ENCODE measurements at places on chromosomes 4 and X.

DNA sequence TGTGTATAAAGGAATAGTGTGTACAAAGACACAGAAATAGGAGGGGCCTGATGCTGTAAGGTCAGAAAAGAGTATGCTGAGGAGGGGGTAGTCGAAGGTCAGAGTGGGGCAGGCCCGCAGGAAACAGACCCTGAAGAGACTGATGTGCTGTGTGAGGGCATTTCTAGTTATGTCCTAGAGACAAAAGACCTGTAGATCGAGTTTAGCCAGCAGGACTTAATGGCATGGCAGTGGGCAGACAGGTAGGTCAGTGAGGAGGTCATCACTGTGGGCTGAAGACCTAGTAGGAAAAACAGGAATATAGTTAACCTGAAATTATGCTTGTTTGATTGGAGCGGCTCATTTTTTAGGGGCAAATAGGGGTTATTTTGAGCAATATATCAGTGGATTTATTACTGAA is 57.1 kb downstream of the KIAA0232 start:
- DNase-seq: no peak

DNA sequence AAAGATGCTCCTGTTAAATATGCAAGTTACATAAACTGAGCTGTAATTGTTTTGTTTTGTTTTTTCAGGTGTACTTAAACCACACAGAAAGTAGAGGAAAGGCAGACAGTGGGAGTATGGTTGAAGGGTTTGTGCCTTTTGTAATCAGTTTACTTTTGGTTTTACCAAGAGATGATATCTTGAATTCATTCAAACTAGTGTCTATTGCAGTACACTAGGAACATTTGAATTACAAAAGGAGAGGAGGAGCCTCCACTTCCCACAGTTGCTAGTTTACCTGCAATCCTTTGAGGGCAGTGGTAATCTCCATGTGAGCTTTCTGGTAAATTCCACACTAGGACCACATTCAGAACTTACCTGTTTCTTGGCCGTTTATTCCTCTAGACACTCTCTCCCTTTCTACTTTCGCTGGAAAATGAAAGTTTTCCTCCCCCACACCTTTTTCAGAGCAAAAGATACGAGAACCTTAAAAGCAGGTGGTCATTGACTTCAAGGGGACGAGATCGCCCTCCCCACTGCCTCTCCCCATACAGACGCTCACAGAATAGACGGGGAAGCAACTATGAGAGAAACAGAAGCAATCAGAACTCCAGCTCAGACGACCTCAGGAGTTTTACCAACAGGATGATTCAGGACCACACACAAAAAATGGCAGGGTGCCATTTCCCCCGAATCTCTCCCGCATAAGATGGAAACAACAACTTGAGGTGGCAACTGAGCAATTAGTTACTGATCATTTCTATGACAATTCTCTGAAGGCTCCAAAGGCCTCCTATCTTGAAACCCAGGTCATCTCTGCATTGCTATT is 3.3 kb downstream of the RBM47 start:
- DNase-seq: peak; percentile 32

GRCh38 chr4:150784939-150785338 is 203.0 kb downstream of the MAB21L2 start:
- DNase-seq: no peak

GRCh38 chr4:108466936-108467902 is 153.2 kb upstream of the RPL34 start:
- peak; percentile 84 for DNase-seq

DNA sequence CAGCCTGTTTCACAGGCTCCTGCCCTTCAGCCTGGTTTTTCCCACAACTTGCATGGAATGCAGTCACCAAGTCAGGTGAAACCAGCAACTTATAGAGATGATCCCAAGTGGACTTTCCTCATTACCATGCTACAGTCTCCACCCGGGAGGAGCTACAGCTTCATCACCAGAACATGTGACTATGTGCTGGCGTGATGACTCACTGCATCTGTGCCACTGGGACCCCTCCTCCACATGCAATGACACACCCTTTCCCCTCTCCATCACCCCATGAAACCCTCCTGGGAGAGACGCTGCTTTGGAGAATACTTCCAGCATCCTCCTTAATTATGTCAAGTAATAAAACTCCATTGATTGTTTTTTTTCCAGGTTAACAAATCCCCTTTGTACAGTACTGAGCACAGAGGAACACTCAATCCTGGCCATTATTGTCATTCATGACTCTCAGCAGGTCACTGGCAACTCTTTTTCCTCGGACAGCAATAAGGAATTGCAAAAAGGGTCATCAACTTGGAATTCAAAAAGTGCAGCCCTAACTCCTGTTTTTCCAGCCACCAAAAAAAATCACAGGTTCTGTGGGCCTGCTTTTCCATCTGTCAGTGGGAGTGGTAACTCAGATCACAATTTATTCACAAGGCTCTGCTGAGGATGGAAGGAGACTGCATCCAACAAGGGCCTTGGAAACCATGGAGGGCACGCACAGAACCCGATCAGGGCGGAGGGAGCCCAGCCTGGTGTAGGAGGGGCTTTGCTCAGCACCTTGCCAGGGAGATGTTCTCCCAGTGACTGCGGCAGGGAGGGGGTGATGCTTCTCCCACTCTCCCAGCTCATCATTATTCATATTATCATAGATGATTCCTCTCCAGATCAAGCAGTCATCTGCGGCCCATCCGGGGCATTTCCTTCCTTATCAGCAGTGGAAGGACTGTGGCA is 17.4 kb downstream of the QDPR start:
- peak; percentile 83 for DNase-seq

DNA sequence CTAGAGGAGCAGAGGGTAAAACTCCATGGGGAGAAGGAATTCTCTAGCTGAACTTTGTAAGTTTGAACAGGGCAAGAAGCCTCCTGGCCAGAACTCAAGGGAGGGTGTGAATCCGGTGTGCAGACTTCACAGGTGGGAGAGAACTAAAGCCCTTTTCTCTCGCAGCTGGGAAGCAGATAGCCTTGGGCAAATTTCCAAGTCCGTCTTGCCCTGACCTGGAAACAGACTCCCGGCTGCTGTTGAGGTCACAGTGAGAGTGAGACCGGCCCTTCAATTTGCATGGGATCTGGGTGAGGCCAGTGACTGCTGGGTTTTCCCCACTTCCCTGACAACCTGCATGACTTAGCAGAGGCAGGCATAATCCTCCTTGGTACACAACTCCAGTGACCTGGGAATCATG is 94.5 kb upstream of the ZNF827 start:
- no peak for DNase-seq

DNA sequence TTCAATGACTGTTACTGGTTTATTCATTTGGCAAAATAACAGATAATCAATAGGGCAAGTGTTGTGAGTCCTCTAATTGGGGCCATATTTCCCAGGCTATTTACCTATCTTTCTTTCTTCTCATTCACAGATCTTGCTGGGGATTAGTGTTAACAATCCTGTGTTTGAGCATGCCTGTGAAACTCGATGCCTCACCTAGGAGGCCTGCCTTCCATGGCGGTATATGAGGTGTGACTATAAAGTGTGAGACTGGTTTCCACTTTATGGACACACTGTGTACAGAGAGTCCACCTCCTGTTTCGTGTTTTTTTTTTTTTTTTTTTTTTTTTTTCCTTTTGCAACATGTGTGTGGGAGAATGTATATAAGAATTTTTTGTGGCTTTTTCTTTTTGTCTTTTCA is 199.3 kb downstream of the BMPR1B start:
- DNase-seq: no peak

DNA sequence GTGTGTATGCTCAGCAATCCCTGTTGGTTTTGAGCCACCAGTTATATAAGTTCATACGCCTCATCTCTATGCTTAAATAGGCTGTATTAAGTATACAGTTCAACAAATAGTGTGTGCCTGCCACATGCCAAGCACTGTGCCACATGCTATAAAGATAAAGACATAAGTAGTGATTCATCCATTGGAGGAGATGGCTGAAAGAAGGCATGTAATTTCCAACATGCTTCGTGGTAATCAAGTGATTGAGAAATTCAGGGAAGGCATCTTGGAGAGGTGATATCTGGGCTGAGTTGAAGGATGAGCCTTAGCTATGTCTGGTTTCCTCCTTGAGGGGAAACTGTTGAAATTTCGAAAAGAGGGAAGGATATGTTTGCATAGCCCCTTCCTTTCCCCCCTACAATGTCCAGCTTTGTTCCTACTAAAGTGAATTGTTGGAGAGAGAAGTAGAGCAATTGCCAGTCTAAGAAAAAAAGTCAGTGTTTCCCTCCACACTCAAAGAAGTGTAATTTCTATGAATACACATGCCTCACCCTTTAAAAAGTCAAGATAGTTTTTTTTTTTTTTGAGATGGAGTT is 96.5 kb downstream of the ARHGAP10 start:
- DNase-seq: peak; percentile 73

DNA sequence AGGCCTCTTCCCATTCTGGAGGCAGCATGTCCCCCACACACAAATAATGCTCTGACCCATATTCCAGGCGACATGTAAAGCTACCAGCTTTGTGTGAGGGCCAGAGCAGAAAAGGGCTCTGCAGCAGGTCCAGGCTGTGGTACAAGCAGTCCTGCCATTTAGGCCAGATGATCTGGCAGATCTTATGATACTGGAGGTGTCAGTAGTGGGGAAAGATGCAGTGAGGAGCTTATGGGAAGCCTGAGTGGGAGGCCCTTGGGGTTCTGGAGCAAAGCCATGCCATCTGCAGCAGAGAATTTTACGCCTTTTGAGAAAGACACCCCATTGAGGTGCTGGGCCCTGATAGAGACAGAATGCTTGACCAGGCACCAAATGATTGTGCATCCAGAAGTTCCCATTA is 7.7 kb downstream of the SYN1 start:
- DNase-seq: no peak

DNA sequence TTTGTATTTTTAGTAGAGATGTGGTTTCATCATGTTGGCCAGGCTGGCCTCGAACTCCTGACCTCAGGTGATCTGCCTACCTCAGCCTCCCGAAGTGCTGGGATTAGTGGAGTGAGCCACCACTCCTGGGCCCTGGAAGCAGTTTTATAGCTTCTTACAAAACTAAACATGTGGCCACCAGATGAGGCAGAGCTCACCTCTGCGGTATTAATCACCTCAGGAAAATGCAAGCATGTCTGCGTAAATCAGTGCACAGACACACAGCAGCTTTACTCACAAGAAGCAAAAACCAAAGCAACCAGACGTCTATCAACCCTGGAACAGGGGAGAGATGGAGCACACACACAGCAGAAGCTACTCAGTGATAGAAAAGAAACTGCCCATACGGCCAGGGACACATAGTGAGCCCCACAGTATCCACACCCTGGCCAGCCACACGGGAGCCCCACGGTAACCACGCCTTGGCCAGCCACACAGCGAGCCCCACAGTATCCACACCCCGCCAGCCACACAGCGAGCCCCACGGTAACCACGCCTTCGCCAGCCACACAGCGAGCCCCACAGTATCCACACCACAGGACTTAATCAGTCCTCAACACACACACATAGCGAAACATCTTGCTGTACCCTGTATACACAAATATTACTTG is 30.2 kb downstream of the PPP2R3B start:
- DNase-seq: peak; percentile 53

DNA sequence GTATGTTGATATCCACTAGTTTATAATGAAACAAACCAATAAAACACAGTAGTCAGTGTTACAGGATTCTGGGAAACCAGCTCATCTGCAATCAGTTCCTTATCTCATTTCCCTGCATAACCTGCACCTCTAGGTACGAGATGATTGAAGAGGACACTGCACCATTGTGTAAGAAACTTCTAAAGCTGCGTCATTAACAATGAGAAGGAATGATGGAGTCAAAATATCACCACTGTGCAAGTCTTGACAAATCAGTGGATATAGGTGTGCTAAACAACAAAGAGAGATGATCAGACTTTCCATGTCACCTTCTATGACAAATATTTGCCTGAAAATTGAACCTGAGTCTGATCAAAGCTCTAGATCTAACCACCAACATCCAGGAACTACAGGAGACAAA is 40.7 kb upstream of the DHX15 start:
- no peak for DNase-seq

- DNase-seq: no peak
These were observed 82.7 kb downstream of the CCSER1 start for GRCh38 chr4:90209922-90210321.

GRCh38 chrX:132622130-132622529 is 133.3 kb upstream of the MBNL3 start:
- peak; percentile 72 for DNase-seq

DNA sequence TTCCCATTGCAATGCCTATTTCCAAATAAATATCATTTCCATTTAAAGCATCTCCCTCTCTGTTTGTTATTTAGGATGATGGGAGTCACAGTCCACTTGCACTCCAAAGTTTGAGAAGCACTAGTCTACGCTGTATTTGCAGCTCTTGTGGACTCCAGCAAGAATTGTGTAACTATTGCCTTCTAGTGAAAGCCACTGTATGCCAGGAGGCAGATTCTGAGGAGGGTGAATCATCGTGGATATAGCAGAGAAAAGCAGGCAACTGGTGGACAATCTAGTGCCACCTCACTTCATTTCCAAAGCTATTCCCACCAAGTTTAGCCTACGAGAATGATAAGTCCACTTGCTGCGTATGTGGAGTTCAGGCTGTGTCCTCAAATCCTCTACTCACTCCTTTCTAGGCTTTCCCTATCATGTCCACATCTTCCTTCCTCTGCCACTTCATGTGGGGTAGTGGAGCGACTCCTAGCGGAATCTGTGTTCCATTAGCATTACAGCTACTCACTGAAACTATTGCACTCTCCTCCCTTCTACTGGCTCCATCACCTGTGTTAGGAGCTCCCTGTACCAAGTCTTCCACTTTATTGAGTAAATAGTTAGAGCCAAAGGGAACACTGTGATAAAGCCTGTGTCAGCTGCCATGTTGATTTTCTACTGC is 501.8 kb upstream of the GALNT7 start:
- peak; percentile 24 for DNase-seq

DNA sequence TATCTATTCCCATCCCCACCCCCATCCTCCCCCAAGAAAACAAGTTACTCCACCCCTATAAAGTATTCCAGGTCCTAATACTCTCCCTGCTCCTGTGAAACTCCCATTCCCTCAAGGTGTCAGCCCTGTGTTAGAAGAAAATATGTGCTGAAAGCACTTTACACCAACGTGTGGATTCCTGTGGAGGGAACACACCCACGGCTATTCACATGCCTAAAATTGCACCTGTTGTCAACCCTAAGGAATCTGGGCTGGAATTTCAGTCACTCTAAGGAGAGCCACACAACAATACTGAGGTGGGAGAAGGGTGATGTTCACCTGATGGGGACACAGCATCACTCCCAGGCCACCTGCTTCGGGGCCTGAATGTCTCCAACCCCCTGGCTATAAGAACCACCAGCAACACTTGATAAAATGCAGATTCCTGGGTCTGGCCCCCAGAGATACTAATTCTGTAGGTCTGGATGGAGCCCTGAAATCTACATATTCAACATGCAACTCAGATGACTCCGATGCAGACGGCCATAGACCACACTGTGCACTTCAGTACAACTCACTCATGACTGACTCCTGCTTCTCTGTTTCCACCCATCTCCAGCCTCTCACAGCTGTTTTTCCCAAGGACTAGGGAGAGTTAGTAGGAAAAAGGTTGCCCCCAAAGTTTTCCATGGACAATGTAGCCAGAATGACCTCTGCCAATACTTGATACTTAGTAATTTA is 15.8 kb downstream of the SCD5 start:
- no peak for DNase-seq

GRCh38 chr4:153939570-153939969 is 150.7 kb upstream of the SFRP2 start:
- DNase-seq: no peak

Measured in mesenchymal stem cell (in vitro differentiated cells and primary cell).